Spinal cord (tissue), 10 donors: ENCODE measurements at places on chromosomes 2 and 18. TPM values are rescaled to one million over a fixed set of nuclear protein-coding genes. Genes with fewer than 3 reads are reported as not detected.

Gene SH2D6
- polyA plus RNA-seq = 1.0 TPM

Gene CNGA3
- polyA plus RNA-seq = 15.2 TPM

- no peaks in the 10 kb centered on the region for H3K4me1 ChIP-seq
- H3K36me3 ChIP-seq = no peaks in the 10 kb centered on the region
- peak; percentile 71 for DNase-seq
- H3K27me3 ChIP-seq = no peaks in the 10 kb centered on the region
Observed at GRCh38 chr18:61569176-61569892, 236.1 kb downstream of the CDH20 start.

DNA sequence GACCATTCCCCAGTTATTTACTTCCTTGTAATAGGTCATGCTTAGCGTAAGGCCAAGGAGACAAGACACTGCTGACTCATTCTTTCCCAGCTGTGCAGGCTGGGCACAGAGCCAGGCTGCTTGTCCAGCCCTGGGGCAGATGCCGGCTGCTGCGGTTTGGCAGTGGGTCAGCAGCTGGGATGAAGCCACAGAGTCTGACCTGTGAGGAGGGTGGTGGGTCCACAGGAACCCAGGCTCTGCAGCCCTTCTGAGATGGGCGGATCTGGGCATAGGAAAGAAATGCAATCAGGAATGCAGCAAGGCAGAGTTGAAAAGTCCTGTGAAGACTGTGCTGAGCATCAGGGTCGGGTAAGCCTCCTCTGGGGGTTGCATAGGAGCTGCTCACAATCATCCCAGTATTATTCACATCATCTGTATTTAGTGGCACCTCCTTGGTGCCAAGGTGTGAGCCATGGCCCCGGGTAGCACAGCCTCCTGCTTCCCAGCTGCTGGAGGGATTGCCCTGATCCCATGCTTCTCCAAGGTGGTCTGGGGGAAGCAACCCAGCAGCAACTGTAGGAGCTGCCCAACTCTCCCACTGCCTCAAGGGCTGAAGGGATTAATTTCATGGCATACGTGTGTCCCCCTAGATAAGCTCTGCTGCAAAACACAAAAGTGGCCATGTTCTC lies 139.0 kb downstream of the DDX1 start:
- no peak overlapping the region for H3K4me3 ChIP-seq
- H3K27ac ChIP-seq = no peak overlapping the region
- H3K36me3 ChIP-seq = no peaks in the 10 kb centered on the region
- no peaks in the 10 kb centered on the region for H3K27me3 ChIP-seq

- no peak overlapping the region for H3K27ac ChIP-seq
- H3K27me3 ChIP-seq = no peaks in the 10 kb centered on the region
- no peak for DNase-seq
- H3K4me3 ChIP-seq = no peak overlapping the region
- H3K36me3 ChIP-seq = no peaks in the 10 kb centered on the region
Observed at GRCh38 chr18:42338683-42339082, 383.6 kb downstream of the PIK3C3 start.
